ENCODE measurements at places on chromosomes 5 and 9. TPM values are rescaled to one million over a fixed set of nuclear protein-coding genes. Genes with fewer than 3 reads are reported as not detected.

The SPINK4 gene
- not detected for total RNA-seq

The NR2F1-AS1 gene
- not detected for total RNA-seq

- peak; percentile 51 for DNase-seq
Measured at GRCh38 chr9:120846251-120846889, 3.6 kb upstream of the PSMD5 start.

- no peak for DNase-seq
Measured at GRCh38 chr9:14309403-14309802, 4.5 kb downstream of the NFIB start.

GRCh38 chr5:36728697-36729543 lies 122.5 kb downstream of the SLC1A3 start:
- DNase-seq: no peak

- DNase-seq: no peak
Measured at GRCh38 chr5:68593211-68593671, 377.7 kb downstream of the PIK3R1 start.
